ENCODE measurements at places on chromosomes 1 and 21.

GRCh38 chr1:110880708-110881374 lies 7.9 kb downstream of the CD53 start:
- DNase-seq: no peak

GRCh38 chr1:235859789-235860188 lies 6.9 kb downstream of the LYST start:
- DNase-seq: no peak

GRCh38 chr1:240737298-240737697 lies 125.3 kb upstream of the GREM2 start:
- no peak for DNase-seq

GRCh38 chr1:240030236-240030635 lies 61.4 kb upstream of the FMN2 start:
- DNase-seq: peak; percentile 16

DNA sequence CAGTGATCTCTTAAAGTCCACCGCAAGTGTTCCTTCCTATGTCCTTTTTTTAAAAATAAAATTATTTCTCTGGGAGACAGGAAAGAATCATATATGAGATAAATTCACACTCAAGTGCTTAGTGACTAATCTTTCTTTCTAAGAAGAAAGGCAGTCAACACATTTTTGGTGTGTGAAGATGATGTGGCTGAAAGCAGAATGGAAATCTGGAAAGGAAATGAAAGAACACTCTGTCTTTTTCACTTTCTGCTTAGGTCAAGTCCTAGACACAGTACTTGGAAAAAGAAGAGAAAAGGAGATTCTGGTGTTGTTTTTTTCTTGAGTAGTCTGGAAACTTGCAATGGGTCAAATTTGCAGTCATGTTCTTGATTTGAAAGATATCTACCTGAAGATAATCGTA lies 45.5 kb upstream of the PRRX1 start:
- no peak for DNase-seq

Measured in hepatic stellate cell (primary cell).